ENCODE measurements at places on chromosomes 6 and 20.

DNA sequence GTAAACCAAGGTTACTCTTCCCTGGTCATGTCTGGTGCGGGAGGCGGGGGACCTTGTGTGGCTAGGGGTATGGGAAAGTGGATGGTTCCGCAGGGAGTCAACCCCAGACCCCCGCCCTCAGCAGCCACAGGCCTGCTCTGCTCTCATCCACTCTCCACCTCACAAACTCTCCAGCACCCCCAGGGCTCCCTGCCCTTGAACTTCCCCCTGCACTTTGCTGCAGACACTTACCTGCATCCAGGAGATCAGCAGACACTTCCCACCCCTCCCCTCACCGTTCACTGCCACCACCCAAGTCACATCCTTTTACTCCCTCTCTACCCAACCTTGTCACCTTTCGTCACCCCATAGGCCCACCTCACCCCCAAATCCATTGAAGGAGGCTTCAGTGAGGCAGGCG lies 3.9 kb upstream of the RAET1L start:
- DNase-seq = no peak

GRCh38 chr6:134752445-134752844 lies 197.5 kb downstream of the ALDH8A1 start:
- DNase-seq = no peak

DNA sequence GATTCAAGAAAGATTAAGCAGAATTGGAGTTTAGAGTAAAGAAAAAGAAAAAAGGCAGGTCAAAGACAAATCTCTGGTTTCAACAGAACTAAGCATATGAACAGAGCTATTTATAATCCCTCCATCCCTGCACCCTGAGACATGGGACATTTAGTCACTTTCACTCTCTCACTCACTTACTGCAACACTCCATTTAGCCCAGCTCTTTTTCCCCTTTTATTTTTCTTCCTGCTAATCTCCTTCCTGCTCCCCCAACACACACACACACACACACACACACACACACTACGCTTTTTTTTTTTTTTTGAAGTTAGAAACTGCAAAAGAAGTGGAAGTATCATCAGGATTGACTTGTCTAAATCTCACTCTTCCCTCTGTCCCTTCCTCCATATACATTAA lies 45.1 kb upstream of the TBC1D7 start:
- DNase-seq = no peak

GRCh38 chr20:33677991-33678702 lies 3.9 kb upstream of the NECAB3 start:
- no peak for DNase-seq

DNA sequence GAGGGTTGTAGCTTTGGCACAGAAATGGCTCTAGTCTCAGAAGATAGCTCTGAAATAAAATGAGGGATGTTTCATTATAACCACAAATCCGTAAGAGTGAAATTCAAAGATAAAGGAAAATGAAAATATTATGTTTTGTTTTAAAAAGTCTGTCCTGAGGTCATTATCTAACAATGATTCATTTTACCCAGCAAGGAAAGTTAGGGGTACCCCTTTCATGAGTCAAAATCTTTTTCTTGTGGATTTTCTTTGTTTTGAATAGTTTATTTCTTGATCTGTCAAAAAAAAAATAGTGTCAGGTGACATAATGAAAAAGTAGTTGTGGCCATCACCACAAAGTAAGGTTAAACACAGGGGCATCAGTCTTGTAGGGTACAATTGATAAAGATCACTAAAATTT lies 59.7 kb upstream of the MYB start:
- no peak for DNase-seq

DNA sequence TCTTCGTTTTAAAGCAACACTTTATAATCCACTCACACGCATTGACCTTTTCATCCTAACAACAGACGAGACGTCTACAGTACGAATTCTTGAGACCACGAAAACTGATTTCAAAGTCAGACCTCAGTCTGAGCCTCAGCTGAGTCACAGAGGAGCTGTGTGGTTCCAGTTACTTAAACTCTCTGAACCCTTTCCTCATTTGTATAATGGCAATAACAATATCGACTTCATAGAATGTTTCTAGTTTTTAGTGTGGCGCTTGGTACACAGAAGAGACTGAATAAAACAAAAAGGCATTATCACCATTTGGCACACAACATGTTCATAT lies 236.9 kb downstream of the ATXN1 start:
- no peak for DNase-seq

- no peak for DNase-seq
These were observed 116.0 kb upstream of the CITED2 start for GRCh38 chr6:139490482-139490881.

DNA sequence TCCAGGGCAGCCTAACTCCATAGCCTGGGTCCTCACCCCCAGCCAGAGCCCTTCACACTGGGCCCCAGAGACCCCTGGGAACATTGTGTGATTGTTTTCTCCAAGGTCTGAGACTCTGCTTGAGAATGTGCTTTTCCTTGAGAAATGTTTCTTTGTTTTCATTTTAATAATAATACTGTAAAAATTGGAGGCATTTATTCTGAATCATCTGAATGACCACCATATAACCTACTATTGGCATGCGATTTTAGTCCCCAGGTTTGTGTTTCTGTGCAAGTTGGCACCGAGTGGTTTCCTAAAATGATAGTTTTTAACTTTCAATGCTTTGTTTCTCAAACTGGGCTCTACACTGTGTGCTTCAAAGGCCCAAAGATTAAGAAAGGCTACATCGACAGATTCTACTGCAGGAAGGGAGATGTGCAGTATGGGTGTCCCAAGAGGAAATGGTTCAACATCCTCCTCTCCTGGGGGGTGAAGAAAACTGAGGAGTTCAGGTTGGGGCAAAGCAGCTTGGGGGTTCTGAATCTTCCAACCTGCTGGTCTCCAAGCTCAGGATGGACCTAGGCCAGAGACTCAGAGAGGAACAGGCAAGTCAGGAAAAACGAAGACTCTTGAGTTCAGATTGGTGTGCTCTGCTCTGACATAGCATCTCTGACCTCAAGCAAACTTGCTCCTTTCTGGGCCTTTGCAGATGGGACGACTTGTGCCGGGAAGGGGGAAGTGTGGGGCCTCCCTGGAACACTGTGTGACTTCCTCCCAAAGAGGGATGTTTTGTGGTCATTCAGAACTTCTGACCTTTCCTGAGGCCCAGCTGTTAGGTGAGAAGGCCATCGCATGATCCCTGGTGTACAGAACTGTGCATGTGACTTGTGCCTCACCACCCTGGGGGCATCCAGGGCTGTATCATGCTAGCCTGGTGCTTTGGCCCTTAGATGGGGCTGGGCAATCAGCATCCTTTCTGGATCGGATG lies 31.0 kb downstream of the DAAM2 start:
- no peak for DNase-seq

GRCh38 chr6:93418033-93418407 lies 1.3 kb downstream of the EPHA7 start:
- DNase-seq = no peak

DNA sequence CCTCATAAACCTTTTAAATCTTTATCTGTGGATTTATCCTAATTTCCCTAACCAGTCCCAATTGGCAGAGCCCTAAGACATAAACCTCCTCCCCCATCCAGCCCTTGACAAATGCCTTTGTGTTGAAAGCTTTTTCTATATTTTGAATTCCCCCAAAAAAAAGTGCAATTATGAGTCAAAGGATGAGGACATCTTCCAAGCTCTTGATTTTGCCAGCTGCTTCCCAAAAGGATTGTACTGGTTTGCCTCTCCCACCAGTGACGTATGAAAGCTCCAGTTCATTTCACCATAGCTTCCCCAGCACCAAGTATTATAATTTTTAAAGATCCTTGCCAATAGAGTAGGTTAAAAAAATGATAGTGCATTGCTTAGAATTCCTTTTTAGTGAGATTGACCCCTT lies 38.9 kb downstream of the SIRPA start:
- no peak for DNase-seq

DNA sequence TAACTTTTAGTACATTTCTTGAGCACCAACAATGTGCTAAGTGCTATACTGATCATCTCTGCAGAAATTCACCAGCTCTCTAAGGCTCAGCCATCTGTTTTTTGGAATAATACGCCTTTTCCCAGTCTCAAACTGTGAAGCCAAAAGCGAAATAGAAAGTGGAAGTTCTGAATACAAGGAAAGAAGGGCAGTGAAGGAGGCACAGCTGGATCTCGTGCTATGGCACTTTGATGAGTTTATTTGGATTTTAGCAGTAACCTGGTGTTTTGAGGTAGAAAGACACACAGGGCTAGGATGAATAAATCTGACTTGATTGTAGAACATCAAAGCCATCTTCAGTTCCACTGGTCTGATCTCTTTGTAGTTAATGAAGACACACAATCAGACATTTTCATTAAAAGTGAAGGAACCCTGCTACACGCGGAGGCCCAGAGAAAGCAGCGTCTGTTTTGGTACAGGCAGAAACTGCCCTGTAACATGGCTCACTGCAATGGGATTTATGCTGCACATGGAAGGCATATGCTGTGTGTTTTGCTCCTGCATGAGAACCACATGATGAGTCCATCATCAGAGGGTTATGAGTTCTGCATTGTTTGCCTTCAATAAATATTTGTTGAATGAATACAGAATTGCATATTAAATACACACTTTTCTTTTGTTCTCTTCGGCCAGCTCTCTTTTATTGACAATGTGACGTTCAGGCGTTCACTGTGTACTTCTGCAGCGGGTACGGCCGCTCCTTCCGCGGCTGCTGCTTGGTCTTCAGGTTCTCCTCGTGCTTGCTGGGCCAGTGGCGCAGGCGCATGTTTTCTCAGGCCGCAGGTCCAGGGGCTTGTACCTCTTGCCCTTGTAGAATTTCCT lies 100.9 kb downstream of the PREP start:
- no peak for DNase-seq

DNA sequence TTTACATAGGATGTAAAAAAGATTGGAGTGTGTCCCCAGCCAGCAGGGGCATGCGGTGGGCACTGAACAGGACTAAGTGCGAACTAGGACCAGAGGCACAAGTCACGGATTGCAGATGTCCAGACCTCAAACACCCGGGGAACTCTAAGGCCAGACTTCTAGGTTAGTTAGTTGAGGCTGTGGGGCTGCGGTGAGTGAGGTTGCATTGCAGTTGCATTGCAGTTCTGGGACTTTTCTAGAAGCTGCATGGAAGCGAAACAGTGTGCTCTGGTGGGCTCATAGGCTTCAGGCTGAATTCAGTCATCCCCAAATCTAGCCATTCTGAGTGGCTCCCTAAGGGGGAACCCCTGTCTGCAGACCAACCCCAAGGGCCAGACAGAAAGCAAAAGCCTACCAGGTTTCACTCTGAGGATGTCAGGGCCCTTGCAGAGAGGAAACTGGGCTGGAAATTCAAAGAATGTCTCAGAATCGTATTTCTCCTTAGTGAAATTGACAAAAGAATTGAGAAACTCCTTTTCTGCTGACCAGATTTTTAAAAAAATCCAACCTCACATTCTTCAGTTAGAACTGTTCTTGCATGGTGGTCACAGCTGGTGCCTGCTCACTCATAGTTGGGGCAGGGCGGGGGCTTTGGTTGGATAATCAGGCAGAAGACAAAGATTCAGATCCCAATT lies 182.8 kb downstream of the ZDHHC14 start:
- DNase-seq = no peak

DNA sequence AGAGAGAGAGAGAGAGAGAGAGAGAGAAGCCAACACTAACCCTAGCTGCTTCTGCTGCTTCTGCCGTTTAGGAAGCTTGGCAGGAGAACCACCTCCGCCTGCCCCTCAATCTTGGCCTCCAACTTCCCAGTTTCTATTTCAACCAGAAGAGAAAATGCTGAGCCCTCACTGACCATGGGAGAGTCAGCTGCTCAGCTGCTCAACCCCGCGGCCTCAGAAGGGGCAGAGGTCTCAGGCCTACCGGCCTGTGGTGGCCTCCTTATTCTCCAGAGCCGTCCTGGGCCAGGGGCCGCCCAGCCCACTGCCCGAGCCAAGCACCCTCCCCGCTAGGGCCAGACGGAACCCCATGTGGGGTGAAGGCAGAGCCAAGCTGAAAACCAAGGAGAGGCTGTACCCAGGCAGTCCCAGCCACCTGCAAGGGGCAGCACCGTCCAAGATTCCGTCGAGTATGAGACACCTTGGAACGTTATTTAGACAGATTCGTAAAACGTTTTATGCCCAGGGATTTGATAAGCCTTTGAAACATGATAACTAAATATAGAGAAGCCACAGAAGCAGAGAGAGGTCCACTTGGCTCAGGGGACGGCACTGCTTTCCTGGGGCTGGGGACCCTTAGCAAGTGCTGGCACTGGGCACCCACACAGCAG lies 116.6 kb downstream of the DLL1 start:
- no peak for DNase-seq

DNA sequence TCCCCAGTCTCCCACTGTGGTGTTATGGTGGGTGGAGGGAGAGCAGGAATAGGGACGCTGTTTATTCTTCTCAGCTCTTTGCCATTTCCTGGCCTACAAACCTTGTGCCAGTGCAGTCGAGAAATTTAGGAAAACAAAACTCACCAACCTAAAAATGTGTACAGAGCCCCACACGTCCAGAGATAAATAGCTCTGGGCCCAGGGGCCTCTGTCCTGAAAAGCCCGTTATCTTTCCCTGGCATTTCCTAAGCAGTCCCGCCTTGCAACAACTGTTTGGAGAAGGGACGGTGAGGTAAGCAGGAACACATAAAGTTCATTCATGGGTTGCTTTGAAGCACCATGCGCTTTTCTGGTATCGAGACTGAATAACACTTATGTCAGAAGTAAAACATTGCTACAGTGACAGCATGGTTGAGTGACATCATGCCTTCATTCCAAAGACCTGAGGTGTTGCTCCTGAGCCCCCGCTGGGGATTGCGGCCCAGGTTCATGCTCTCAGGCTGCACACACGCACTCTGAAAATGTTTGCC lies 80.1 kb upstream of the NXT1 start:
- no peak for DNase-seq

GRCh38 chr6:33812669-33813068 lies 8.9 kb upstream of the MLN start:
- peak; percentile 18 for DNase-seq

DNA sequence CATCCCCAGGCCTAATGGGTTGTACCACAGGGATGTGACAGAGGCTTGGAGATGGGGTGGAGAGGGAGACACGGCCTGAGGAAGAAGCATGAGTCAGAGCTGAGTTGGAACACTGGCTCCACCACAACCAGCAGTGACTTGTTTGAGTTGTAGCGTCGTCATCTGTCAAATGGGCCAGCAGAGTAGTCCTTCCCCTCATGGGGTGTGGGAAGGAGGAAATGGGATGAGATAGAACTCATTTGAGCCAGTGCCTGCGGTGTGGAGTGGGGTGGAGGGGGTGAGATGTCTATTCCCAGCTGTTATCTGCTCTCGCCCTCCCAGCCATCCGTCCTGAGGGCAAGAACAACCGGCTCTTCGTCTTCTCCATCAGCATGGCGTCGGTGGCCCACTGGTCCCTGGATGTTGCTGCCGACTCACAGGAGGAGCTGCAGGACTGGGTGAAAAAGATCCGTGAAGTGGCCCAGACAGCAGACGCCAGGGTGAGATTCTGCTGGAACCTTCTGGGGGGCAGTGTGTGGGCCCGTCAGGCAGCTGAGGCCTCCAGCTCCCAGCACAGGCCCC lies 32.5 kb downstream of the PLCG1 start:
- no peak for DNase-seq
